ENCODE measurements at places on chromosomes 13 and 19.

DNA sequence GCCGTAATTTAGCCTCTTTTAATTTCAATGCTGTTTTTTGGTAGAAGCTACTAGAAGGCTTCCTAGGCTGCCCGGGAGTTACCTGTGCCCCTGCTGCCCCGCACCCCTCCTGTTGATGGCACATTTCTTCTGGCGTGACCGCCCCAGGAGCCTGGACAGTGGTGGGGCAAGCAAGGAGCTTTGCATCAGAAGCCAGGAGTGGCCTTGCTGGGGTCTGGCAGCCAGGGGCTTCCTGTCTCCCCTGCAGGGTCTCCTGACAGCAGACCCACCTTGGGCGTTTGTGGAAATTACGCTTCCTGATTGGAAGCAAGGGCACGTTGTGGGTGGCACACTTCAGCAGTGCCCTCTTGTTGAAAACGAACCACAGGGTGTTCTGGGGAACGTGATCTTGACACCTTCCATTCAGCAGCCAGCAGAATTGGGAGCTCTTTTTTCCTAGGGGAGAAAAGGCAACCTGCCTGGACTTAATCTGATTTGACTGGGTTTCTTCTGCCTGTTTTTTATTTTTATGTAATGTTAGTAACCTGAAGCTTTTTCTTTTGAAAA, 90.0 kb upstream of the TEX29 start:
- DNase-seq: no peak

GRCh38 chr19:32181216-32181920, 164.0 kb upstream of the ZNF507 start:
- DNase-seq: no peak

- no peak for DNase-seq
These were observed 10.2 kb downstream of the EPSTI1 start for GRCh38 chr13:42981853-42982252.

- DNase-seq: no peak
These were observed 30.4 kb downstream of the NWD1 start for GRCh38 chr19:16750081-16750480.

GRCh38 chr19:47247308-47247990, 8.9 kb upstream of the CCDC9 start:
- no peak for DNase-seq
